Activated T-helper 17 cell treated with anti-CD3 and anti-CD28 coated beads, Interleukin-2, amount 50 U/mL, for 72 hours (primary cell): ENCODE measurements at places on chromosomes 4 and X. TPM values are rescaled to one million over a fixed set of nuclear protein-coding genes. Genes with fewer than 3 reads are reported as not detected.

DNA sequence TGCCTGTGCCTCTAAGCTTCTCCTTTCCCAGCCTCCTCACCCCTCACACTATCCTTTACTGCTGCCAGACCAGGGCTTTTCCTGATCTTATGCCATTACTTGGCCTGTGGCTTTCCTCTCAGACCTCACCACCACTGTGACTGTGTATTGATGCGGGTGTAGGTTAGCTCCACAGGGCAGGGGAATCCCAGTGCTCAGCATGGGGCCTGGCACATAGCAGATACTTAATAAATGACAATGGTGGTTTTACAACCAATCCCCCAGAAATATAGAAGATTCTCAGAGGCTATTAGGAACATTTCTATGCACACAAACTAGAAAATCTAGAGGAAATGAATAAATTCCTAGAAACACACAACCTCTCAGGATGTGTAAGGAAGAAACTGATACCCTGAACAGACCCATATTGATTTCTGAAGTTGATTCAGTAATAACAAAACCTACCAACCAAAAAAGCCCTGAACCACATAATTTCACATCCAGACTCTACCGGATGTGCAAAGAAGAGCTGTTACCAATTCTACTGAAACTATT, 129.6 kb upstream of the QRFPR start:
- peak; percentile 88 for ATAC-seq

- no peak for ATAC-seq
Measured at GRCh38 chr4:105679186-105679585, 29.3 kb downstream of the INTS12 start.

GRCh38 chr4:173242466-173243250, 74.0 kb downstream of the GALNT7 start:
- peak; percentile 19 for ATAC-seq

DNA sequence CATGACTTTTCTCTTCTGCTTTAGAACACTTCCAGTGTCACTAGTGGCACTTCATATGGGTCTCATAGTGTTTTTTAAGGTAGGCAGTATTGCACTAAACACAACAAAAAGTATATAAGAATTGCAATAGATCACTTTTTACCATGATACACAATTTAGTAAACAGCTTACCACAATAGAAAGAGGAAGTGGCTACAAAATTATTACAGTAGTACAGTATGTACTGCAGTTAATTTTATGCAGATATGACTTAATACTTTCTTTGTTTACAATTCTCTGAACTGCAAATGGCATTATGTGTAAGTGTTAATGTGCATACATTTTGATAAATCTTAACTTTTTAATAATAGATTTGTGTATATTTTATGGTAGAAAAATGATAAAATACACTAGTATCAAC, 157.3 kb downstream of the RRAGB start:
- no peak for ATAC-seq

GRCh38 chr4:76470064-76470463, 35.0 kb downstream of the SHROOM3 start:
- no peak for ATAC-seq

DNA sequence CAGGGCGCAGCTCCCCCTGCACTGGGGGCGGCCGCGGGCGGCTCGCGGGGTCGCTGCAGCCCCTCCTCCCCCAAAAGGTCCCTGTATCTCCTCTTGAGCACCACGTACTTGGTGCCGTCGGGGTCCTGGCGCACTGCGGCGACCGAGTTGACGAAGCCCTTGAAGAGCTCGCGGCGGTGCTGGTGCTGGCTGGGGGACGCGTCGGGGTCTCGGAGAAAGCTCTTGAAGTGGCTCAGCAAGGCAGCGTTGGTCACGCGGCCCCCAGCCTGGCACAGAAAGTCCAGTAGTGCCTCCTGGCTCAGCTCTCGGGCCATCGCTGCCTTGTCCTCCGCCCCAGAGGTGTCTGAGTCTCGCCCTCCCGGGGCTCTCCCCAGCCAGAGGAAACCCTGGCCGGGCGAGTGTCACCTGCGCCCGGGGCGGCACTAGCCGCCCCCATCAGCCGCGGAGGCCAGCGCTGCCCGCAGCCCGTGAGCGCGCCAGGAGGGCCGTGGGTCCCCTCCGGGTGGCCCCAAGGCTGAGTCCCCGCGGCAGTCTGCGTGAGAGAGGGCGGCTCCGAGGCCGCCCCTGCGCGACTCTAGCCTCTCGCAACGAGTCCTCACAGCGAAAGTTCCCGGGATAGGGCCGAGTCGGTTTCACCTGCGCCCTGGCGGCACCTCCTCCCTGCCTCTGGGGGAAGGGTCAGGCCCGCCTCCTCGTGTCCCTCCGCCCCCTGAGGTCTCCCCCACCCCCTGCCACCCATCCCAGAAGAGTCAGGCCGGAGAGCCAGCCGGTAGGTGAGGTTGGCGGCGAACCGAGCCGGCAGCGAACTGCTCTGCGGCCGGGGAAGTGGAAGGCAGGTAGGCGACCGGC, at the start of gene SOWAHB:
SOWAHB (minus strand) TSS at position 609 of the 849 bp plus-strand sequence; CDS start at position 314, 295 bp downstream.
- peak; percentile 68 for ATAC-seq

GRCh38 chr4:2101346-2102044, 42.4 kb downstream of the NAT8L start:
- ATAC-seq = no peak

- ATAC-seq = no peak
Measured at GRCh38 chrX:73647212-73647611, 84.2 kb downstream of the CHIC1 start.

DNA sequence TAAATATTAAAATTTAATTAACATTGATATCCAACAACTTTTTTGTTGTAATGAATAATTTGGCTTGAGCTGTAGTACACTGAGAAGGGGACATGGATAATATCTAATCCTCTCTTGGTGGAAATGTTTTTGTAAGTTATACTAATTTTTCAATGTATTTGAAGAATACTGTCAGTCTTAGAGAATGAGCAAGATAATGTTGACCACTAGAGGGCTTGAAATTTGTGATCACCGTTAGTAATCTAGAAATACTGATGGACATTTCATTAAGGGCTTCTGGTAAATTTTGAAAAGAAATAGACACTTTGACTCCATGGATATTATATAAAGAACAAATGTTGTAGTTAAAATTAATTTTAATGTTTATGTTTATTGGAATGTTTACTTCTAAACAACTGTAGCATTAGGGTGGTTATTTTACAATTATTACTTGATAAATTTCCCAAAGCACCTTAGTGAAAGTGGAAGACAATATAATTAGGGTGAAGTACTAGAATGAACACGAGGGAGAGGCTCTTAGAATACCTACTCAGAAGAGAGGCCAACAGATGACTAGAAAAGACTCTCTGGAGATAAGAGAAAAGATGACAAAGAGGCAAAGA, 20.0 kb upstream of the CAMK2D start:
- no peak for ATAC-seq

- ATAC-seq = no peak
Measured at GRCh38 chr4:1505511-1506460, 99.5 kb upstream of the NKX1-1 start.

- ATAC-seq = no peak
Measured at GRCh38 chrX:32269866-32270265, 941.5 kb downstream of the DMD start.

- peak; percentile 53 for ATAC-seq
Measured at GRCh38 chrX:154458954-154459778, 1.1 kb downstream of the PLXNA3 start.

GRCh38 chr4:120869613-120870278, 52.8 kb downstream of the PRDM5 start:
- no peak for ATAC-seq

DNA sequence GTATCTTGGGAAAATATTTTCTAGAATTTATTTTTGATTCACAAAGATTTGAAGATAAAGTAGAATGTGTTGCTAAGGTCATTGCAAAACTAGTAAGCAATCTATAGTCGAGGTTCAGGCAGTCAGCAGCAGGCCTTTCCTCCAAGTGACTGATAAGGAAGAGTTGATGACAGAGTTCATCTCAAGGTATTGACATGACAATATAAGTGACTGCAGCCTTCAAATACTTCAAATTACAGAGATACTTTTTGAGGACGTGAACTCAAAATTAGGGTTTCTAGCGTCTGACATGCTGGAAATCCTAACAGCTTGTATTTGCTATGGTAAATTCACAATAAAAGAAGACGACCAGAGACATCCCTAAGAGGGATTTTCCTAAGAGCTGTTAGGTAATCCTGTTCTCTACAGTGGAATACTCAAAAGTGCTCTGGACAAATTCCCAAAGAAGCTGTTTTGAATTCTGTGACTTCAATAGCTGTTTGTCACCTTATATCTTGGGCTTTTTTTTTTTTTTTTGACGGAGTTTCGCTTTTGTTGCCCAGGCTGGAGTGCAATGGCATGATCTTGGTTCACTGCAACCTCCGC, 7.4 kb downstream of the ARHGAP10 start:
- ATAC-seq = no peak

- ATAC-seq = no peak
Measured at GRCh38 chr4:20251796-20252655, at the start of gene SLIT2. TSS of gene SLIT2 (plus strand) at chr4:20251905. CDS start at chr4:20253816, 1,911 bp downstream.

Gene RNF128
- not detected for total RNA-seq

Gene ESX1
- not detected for total RNA-seq

Gene SOWAHB
- total RNA-seq = not detected

Gene SOD3
- total RNA-seq = not detected

Gene MAGEE2
- not detected for total RNA-seq

Gene DKK2
- 0.19 TPM for total RNA-seq

Gene SYTL5
- 0.26 TPM for total RNA-seq

Gene PABPC1L2A
- not detected for total RNA-seq

Gene SATL1
- not detected for total RNA-seq
